ENCODE measurements at places on chromosomes 2 and 18. TPM values are rescaled to one million over a fixed set of nuclear protein-coding genes. Genes with fewer than 3 reads are reported as not detected.

DNA sequence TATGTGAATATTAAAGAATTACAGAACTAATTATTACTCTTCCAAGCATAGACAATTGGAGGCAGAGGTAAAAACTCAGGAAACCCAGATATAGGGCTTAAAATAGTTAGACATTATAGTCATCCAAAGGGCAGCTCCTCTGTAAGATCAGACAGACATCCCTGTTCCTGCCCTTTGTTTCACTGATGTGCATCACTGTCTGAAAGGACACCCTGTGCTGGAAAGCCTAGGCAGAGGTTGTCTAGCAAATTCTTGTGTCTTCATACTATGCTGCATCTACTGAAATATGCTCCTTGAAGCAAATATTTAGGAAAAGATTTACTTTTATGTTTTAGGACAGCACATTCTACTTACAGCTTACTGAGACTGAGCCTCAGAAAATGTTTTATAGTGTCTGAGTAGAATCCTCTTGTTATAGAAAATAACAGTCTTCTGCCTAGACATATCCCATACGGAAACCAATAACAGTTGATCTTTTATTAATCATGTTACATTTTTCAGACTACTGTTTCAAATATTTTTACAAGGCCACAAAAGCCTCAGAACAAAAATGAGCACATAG lies 977.3 kb upstream of the CDH2 start:
- H3K27me3 ChIP-seq, result no peaks in the 10 kb centered on the region
- no peak overlapping the region for H3K27ac ChIP-seq
- peaks cover 1% of the 10 kb centered on the region for H3K4me1 ChIP-seq
- DNase-seq, result no peak
- H3K36me3 ChIP-seq, result no peaks in the 10 kb centered on the region

Gene MAP3K19
- total RNA-seq, result not detected

Gene FAM124B
- 2.4 TPM for total RNA-seq

- H3K4me1 ChIP-seq, result peaks cover 2% of the 10 kb centered on the region
- no peak for DNase-seq
- H3K4me3 ChIP-seq, result no peak overlapping the region
Measured at GRCh38 chr2:11405599-11406266, 60.2 kb downstream of the E2F6 start.

Gene SATB2
- total RNA-seq, result 14.5 TPM

Gene RAB12
- total RNA-seq, result 47.7 TPM

Gene LHCGR
- total RNA-seq, result 0.42 TPM

Gene PFN4
- not detected for total RNA-seq

GRCh38 chr2:56231361-56231760 lies 47.6 kb downstream of the CCDC85A start:
- no peak overlapping the region for H3K27ac ChIP-seq
- no peak for DNase-seq
- no peak overlapping the region for H3K4me3 ChIP-seq
- H3K4me1 ChIP-seq, result no peaks in the 10 kb centered on the region
- no peaks in the 10 kb centered on the region for H3K36me3 ChIP-seq

GRCh38 chr2:236340251-236340650 lies 76.0 kb upstream of the ASB18 start:
- DNase-seq, result no peak
- H3K27ac ChIP-seq, result no peak overlapping the region
- H3K4me3 ChIP-seq, result no peak overlapping the region
- H3K36me3 ChIP-seq, result no peaks in the 10 kb centered on the region

Gene RGPD4
- 0.39 TPM for total RNA-seq

Gene AQP12B
- total RNA-seq, result not detected

- no peaks in the 10 kb centered on the region for H3K36me3 ChIP-seq
- H3K27ac ChIP-seq, result no peak overlapping the region
- H3K4me3 ChIP-seq, result peak overlapping the region; percentile 41
Measured at GRCh38 chr2:37982147-37982582, 57.1 kb downstream of the RMDN2 start.

- DNase-seq, result no peak
- H3K4me3 ChIP-seq, result no peak overlapping the region
- no peak overlapping the region for H3K27ac ChIP-seq
Measured at GRCh38 chr18:35502052-35502451, 4.3 kb upstream of the INO80C start.
